OCI-LY7 (cell line): ENCODE measurements at places on chromosomes 3 and 15.

- DNase-seq = no peak
Measured at GRCh38 chr3:141860086-141860669, 16.3 kb upstream of the ATP1B3 start.

- DNase-seq = no peak
Measured at GRCh38 chr3:112598731-112599130, 36.9 kb downstream of the SLC35A5 start.

DNA sequence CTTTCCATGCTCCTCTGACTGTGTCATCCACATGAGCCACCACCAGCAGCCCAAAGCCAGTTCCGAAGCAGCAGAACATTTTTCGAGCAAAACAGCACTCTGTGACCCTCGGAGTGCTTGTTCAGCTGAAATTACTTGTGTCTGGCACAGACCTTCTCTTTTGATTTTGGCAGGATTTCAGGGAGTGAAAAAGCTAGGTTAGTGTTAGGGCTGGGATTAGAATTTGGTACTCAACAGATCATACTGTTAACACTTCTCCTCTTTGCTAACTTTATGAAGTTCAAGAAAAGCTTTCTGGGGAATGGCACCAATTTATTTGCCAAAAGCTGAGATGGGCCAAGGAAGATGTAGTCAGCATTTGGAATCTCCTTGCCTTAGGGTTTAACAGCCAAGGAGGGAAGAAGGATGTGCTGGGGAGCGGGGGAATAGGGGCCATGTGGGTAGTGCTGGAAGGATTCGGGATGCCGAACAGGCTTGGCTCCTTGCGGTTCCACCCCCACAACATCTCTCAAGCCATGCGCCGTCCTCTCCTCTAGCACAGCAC, 55.1 kb upstream of the TRA2B start:
- no peak for DNase-seq

DNA sequence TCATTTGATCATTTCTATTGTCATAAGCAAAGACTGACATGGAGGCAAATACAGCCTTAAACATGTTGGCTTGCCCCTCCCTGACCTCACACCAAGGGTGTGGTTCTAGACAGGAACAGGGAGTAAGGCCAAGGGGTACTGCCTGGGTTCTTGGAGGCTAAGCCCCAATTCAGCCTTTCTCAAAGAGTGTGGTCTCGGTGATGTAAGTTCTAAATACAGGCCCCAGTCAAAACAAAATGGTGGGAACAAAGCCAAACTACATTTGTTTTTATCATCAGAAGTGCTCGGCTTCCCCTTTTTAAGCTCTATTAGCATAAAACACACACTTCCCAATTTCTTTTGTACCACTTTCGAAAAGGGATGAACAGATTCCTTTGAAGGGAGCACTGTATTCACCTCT, 129.5 kb downstream of the ATP8B4 start:
- no peak for DNase-seq

- DNase-seq = no peak
Measured at GRCh38 chr3:68070186-68070585, 415.8 kb upstream of the SUCLG2 start.

DNA sequence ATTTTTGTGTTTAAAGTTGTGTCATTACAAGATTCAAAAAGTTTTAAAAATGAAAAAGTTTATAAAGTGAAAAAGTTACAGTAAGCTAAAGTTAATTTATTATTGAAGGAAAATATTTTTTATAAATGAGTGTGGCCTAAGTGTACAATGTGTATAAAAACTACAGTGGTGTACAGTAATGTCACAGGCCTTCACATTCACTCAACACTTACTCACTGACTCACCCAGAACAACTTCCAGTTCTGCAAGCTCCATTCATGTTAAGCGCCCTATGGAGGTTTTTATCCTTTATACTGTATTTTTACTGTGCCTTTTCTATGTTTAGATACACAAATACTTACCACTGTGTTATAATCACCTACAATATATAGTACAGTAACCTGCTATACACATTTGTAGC, 76.3 kb downstream of the DTWD1 start:
- no peak for DNase-seq

- no peak for DNase-seq
Measured at GRCh38 chr15:39690881-39691634, 91.6 kb downstream of the FSIP1 start.

- no peak for DNase-seq
Measured at GRCh38 chr15:87129916-87130315, 1050.2 kb downstream of the AGBL1 start.

GRCh38 chr15:57554063-57554811, 37.5 kb upstream of the MYZAP start:
- DNase-seq = no peak

DNA sequence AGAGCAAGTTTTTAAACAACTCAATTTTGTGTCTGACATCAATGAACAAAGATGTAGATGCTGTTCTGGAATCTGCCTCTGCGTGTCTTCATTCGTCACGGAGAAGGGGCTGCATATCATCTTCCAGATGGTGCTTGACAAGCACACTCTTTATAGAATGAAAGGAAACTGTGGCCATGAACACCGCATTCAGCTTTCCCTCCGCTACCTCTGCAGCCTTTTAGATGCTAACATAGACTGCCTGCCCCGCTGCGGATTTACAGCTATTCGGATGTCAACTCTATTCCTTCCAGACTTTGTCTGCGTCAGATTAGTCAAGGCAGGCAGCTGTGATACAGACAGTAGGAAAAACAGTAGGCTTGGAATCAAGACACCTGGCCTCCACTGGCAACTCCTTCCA, 232.9 kb downstream of the TJP1 start:
- no peak for DNase-seq

GRCh38 chr15:73633991-73634495, 854 bp upstream of the NPTN start:
- DNase-seq = no peak

GRCh38 chr3:188936597-188937107, 235.1 kb upstream of the TPRG1 start:
- no peak for DNase-seq
